T-helper 2 cell treated with Interferon-gamma antibody and Interleukin-4, amounts not matched to agents 100 ng/mL and 5 ng/mL, for 36 hours (primary cell): ENCODE measurements at places on chromosomes 6 and 20. TPM values are rescaled to one million over a fixed set of nuclear protein-coding genes. Genes with fewer than 3 reads are reported as not detected.

GHRH gene
- not detected in 2 replicates for total RNA-seq

WFDC5 gene
- total RNA-seq: not detected in 2 replicates

ARMH2 gene
- 0.61 and 1.4 TPM in 2 replicates for total RNA-seq

NOX3 gene
- not detected in 2 replicates for total RNA-seq

MTRF1L gene
- 17.3 and 17.7 TPM in 2 replicates for total RNA-seq

CRIP3 gene
- 0.23 and 0.34 TPM in 2 replicates for total RNA-seq

PPARD gene
- 18.0 and 19.9 TPM in 2 replicates for total RNA-seq

GABRR1 gene
- not detected in 2 replicates for total RNA-seq

SAMD3 gene
- total RNA-seq: 72.3 and 75.7 TPM in 2 replicates

TRIM31 gene
- total RNA-seq: not detected in 2 replicates

TRDN gene
- not detected in 2 replicates for total RNA-seq

SLC24A3 gene
- total RNA-seq: not detected in 2 replicates

RPL10A gene
- 1,417 and 1,442 TPM in 2 replicates for total RNA-seq

OR12D3 gene
- not detected in 2 replicates for total RNA-seq
